ENCODE measurements at places on chromosomes 2 and 18.

DNA sequence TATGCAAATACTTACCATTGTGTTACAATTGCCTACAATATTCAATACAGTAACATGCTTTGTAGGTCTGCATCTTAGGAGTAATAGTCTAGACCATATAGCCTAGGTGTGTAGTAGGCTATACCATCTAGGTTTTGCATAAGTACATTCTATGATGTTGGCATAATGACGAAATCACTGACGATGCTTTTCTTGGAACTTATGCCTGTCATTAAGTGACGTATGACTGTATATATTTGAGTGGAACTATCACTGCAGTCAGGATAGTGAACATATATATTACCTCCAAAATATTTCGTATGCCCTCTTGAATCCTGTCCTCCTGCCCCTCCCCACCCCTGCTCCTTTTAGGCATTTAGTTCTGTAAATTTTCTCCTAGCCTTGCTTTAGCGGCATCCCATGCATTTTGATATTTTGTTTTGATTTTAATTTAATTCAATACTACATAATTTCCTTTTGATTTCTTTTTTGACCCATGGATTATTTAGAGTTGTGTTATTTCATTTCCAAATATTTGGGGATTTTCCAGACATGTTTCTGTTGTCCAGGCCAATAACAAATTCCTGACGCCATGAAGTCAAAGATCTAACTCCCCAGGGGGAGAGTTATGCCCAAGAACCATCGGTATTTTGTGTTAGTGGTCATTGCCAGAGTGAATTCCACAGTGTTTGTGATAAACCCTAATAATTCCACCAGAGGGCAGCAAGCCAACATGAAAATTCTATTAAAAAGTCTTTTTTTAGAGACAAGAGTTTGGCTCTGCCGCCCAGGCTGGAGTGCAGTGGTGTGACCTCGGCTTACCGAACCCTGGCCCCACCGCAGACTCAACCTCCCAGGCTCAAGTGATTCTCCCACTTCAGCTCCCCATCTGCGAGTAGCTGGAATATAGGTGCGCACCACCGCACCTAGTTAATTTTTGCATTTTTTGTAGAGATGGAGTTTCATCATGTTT, 24.2 kb upstream of the CASP8 start:
- no peak for DNase-seq

- peak; percentile 98 for DNase-seq
Observed at GRCh38 chr2:27086090-27086723, 365 bp upstream of the KHK start.

DNA sequence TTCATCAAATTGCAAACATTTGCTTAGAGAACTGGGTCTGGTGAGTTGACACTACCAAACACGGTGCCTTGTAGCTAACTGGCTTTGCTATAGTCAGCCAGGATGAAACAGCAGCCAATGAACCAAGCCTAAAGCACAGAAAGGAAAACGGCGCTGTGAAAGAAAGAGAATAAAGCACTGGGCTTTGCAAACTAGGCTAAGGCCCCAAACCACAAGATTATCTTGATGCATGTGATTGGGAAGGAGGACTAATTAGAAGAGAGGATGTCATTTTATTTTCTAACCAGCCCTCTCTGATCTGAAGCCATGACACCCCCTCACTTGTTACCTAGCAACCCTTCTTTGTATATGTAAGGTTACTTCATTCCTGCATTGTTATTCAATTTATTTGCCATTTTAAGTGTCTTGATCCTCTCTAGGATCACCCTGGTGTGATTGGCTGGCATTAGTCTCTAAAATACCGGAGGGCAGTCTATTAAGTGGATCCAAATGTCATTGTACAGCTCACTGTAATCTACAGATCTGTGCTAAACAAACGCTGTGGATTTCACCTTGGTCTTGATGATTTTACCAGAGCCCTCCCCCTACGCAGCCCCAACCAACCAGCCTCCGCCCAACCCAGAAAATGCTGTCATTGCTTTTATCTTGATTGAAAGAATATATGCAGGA, 395.4 kb upstream of the ACVR2A start:
- no peak for DNase-seq

GRCh38 chr2:113757138-113757657, 756 bp upstream of the SLC35F5 start:
- DNase-seq: no peak

GRCh38 chr2:119205001-119205706, 18.5 kb upstream of the STEAP3 start:
- no peak for DNase-seq

GRCh38 chr2:31354837-31355236, 59.7 kb downstream of the XDH start:
- no peak for DNase-seq

- DNase-seq: no peak
Observed at GRCh38 chr2:118202707-118203303, 114.5 kb downstream of the INSIG2 start.

GRCh38 chr2:5725794-5726463, 33.7 kb downstream of the SOX11 start:
- DNase-seq: no peak

GRCh38 chr2:83851066-83851465, 608.0 kb downstream of the SUCLG1 start:
- no peak for DNase-seq

DNA sequence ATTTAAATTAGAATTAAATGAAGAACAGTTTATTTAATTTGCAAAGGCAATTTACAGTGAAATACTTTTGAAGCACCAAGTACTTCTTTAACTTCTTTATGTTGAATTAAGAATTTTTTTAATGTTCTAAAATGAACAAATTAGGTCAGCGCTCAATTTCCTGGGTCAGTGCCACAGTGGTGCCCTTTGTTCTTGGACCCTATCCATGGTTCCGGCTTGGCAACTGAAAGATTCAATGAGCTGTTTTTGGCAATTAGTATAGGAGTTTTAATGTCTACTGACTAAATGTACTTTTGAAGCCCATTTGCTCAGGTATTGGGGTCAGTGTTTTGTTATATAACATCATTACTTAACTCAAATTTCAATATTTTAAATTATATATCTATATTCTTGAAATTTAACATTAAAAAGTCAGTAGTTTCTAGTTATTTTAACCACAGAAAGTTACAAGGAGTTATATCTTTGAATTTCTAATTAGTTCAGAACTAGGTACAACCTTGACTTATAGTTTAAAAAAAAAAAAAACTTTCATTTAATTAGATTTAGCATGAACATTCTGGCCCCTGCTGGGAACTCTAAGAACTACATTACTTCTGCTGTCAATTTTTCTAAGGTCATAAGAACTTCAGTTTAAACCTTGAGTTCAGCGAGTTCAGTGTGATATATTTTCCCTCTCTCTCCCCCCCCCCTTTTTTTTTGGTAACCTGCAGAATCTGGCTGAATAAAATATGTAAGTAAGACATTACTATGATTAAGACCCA, 7.6 kb upstream of the MSTN start:
- no peak for DNase-seq

- DNase-seq: no peak
Observed at GRCh38 chr2:203412546-203413331, 84.5 kb downstream of the ABI2 start.

- DNase-seq: no peak
Observed at GRCh38 chr18:54284535-54284934, 15.2 kb downstream of the POLI start.

All from stimulated activated CD4-positive, alpha-beta T cell treated with anti-CD3 and anti-CD28 coated beads, Interleukin-15, amount 100 ng/mL, for 1 hour (primary cell).